CD4-positive, alpha-beta T cell treated with Interleukin-6 at 100 ng/mL for 8 hours (primary cell): ENCODE measurements at places on chromosomes 2 and 18.

DNA sequence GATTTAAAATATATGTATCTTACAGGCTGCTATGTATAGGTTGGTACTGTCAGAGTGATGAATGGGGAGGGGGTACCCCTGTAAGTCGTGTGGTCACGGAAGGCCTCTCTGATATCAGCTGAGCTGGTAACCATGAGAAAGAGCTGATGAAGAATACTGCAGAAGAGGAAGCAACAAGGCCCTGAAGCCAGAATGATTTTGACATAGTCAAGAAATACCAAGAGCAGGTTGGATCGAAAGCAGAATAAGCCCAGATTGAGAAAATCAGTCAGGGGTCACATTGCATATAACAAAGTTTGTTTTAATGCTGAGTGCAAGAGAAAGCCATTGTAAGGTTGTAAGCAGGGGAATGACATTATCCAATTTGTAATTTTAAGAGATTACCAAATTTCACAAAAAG, 57.3 kb downstream of the UNC50 start:
- no peak for DNase-seq

DNA sequence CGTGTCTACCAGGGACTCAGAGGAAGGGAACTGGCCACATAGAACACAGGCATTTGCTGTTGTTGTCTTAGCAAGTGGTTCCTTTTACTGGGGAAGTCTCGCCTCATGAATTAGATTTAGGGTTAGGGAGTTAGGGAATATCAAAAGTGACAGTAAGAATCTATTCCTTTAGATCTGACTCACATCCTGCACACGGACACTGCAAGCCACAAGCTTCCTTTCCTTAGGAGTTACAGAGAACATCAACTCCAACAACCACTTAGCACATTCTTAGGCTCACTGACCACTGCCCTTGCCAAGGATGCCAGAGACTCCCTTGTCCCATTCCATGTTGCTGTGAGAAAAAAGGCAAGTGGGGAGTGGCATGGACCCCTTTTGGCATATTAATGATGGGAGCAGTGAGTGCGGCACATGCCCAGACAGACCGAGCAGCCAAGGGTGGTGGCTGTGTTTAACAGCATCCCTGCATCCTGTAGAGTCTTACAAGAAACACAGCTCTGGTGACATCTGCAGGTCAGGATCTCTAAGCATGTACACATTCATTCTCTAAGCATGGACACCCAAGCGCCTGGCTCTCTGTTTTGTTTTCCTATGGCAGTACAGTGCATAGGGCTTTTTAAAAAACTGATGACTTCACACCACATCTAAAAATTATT, 745.6 kb upstream of the RAB6C start:
- no peak for DNase-seq

DNA sequence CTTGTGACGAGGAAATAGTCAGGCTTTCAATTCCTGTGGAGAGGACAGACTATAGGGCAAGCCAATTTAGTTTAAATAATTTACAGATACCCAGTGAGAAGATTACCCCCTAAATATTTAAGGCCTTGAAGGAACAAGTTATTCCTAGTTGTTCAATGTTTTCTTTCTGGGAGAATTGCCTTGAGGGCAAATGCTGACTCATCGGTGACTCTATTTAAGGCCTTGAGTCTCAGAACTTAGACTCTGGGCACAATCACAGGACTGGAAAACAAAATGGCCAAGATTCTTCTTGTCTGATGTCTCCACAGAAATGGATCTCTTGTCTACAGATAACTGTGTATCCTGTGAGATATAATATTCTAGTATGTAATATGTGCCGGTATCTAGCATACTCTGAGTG, 467.1 kb downstream of the SUCLG1 start:
- no peak for DNase-seq

DNA sequence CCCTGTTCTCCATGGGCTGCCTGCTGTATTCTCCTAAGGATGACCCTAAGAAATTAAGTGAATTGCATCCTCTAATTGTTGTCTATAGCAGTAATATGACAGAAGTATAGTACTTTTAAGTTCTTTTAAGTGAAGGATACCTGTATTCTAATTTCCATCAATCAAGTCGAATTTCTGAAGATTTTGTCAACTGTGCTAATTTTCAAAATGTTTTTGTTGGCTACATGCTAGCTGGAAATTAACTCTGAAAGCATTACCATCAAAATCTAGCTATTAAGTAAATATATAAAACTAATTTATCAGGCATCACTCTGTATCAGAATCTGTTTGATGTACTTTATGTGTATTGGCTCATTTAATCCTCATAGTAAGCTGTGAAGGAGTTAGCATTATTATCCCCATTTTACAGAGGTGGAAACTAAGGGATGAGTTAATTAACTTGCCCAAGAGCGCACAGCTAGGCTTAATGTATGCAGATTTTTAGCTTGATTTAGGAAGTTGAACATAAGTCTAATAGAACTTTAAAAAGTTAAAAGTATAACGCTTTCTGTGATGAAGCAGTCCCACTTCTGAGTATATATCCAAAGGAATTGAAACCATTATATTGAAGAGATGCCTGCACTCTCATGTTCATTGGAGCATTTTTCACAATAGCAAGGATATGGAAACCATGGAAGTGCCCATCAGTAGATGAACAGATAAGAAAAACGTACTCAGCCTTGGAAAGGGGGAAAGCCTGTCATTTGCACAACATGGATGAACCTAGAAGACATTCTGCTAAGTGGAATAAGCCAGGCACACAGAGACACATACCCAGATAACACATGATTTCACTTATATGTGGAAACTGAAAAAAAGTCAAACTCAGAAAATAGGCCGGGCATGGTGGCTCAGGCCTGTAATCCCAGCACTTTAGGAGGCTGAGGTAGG, 32.0 kb downstream of the EML4 start:
- no peak for DNase-seq

DNA sequence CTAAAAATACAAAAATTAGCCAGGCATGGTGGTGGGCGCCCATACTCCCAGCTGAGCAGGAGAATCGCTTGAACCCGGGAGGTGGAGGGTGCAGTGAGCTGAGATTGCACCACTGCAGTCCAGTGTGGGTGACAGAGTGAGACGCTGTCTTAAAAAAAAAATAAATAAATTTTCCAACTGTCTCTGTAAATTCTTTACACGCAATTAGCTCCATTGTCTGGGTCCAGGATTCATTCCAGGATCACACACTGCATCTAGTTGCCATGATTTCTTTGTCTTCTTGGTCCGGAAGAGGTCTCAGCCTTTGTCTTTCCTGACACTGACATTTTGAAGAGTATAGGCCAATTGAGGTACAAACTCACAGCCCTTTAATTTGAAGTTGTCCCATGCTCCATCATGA, 167.6 kb upstream of the NYAP2 start:
- no peak for DNase-seq

- DNase-seq, result no peak
Measured at GRCh38 chr2:10591207-10591606, 98.6 kb downstream of the NOL10 start.

- no peak for DNase-seq
Measured at GRCh38 chr2:106863387-106863786, 22.6 kb downstream of the ST6GAL2 start.

- DNase-seq, result no peak
Measured at GRCh38 chr2:134882773-134883172, 35.8 kb upstream of the CCNT2 start.

DNA sequence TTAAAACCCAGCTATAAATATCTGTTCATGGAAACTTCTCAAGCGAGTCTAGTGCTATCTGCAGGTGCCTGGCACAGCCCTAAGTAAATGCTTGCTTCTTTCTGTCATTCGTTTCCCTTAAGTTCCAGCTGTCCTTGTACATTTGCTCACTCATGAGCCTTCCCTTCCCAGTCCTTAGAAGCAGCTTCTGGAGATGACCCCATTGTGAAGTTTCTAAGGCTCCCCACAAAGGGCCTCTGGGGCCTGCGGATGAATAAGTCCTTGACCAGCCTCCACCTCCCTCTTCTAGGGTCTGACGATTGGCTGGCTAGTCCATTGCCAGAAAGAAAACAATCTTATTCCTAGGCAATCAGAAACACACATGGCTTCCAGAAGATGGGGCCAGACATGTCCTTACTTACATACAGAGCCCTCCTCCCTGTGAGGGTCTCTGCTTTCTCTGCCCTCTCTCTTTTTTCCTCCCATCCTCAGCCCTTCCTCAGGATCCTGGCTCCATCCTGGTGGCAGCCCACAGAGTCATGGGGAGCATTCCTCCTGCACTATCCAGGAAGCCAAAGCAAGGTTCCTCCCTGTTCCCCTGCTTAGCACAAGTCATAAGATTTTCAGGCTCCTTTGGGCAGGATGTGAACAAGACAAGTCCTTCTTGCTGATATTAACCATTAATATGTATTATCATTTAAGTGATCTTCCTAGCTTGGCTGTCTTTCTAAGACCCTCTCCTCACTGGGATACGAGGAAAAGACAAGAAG, 87.3 kb downstream of the TNFRSF11A start:
- DNase-seq, result no peak

GRCh38 chr2:24626131-24626530, 135.1 kb downstream of the NCOA1 start:
- no peak for DNase-seq

GRCh38 chr2:234679301-234679740, 182.4 kb upstream of the ARL4C start:
- no peak for DNase-seq

GRCh38 chr18:46458472-46458871, 198.5 kb downstream of the LOXHD1 start:
- DNase-seq, result no peak

DNA sequence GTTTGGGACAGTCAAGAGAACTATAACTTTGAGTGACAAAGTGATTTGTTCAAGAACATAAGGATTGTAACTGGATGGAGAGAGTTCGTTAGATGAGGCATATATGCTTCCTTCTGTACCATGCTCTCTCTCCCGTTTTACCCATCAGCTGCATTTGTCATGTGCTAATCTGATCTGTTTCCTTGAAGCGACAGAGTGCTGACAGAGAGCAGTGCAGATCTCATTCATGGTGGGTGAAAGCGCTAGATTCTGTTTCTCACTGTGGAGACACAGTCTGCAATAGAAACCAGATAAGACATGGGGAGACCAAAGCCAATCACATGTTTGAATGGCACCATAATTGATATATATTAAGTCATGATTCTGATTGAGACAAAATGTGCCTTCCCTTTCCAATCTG, 456.6 kb upstream of the CELF4 start:
- no peak for DNase-seq

GRCh38 chr2:167253025-167253424, 364.7 kb downstream of the XIRP2 start:
- no peak for DNase-seq

DNA sequence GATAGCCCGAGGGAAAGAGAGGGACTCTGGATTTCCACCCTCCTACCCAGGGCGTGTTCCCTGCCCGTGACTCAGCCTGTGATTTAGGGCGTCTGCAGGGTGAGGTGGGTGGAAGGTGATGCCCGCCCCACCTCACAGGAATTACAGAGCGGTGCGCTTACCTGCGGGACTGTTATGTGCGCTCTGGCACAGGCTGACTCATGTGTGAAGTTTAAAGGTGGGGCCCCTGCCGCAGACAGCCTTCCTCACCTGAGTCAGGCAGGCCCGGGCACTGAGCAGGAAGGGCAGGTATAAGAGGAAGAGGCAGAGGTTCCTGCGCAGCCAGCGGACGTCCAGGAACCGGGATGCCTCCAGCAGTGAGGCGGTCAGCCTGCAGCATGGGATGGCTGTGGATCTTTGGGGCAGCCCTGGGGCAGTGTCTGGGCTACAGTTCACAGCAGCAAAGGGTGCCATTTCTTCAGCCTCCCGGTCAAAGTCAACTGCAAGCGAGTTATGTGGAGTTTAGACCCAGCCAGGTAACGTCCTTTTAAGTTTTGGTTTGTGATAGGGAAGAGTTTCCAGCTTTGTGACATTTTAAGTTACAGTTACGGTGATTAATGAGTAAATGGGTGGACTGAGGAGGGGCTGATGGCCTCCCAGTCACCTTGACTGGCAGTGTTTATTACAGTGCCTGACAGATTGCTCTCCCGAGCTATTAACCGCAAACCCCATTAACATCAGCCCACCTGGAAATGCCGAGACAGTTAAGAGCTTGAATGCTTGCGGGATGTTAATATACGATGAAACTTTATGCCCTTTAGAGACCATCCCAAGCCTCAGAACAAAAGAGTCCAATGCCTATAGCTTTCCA, 141.6 kb upstream of the TTC39C start:
- DNase-seq, result peak; percentile 39

DNA sequence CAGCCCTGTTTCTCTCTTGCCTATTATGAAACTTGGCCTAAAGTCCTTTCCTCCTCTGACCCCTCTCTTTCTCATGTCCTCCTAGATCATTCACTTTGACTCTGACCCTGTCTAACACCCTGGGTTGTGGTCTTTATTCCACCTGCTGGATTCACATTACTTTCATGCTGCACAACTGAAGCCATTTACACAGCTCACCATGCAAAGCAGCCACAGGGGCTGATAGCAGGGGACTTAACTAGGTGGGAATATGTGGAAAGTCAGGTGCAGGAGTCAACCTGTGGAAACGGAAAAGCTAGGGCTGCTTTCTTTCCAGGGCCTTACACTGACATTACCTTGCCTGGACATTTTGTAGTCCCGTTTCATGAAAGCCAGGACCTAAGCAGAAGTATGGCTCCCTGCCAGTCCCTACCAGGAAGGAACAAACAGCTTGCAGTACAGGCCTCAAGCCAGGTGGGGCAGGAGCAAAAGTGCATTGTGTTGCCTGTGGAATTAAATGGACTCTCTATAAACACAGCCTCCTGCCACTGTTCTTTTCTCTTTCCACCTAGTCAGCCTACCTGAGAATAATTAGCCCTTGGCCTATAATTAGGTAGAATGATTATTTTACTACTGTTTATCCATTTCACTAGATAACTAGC, 11.8 kb downstream of the MAPRE3 start:
- DNase-seq, result no peak

- no peak for DNase-seq
Measured at GRCh38 chr18:13500227-13500865, 226.0 kb downstream of the FAM210A start.

GRCh38 chr2:212294816-212295215, 243.8 kb downstream of the ERBB4 start:
- no peak for DNase-seq

- no peak for DNase-seq
Measured at GRCh38 chr18:49519101-49519971, 32.3 kb upstream of the C18orf32 start.

GRCh38 chr2:152647552-152647951, 69.7 kb downstream of the PRPF40A start:
- no peak for DNase-seq

GRCh38 chr18:32906506-32907310, 133.9 kb upstream of the KLHL14 start:
- DNase-seq, result no peak

DNA sequence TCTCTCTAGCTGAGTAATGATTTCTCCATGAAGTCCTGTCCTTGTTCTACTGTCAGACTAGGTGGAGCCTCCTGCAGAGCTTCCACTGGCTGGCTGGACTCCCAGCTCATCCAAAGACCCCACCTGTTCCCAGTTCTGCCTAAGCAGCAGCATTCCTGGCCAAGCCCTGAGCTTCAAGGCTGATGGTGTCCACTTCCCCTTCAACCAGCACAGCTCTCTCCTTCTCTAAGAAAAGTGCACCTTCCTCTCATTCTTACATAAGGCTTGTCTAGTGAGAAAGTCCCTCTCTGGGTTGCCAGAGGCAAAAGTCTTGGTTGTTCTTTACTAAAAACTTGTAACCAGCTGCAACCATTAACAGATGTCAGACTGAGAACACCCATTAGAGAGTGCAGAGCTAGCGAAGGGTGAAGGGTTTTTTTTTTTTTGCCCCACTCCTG, 58.9 kb downstream of the CXCR4 start:
- DNase-seq, result no peak
